ENCODE measurements at places on chromosomes 11 and 22.

DNA sequence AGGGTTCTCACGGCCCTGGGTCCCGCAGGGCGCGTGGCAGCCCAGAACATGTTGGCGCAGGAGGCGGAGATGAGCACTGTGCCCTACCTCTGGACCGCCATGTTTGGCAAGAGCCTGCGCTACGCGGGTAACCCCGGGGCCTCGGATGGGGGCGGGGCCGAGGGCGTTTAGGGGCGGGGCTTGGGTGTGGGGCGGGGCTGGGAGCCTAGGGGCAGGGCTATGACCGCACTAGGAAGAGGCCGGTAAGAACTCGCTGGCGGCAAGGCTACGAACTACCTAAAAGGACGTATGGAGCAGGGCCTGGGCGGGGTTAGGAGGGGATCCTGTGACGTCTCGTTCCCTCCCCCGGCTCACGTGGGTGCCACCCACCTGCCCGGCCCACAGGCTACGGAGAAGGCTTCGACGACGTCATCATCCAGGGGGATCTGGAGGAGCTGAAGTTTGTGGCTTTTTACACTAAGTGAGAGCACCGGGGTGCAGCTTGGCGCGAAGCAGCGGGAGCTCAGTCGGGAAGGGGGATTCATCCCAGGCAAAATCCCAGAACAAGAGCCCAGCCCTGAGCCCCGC lies 2.8 kb upstream of the LZTR1 start:
- DNase-seq: peak; percentile 80

- no peak for DNase-seq
Observed at GRCh38 chr11:64915376-64915887, 1.6 kb downstream of the ATG2A start.

- no peak for DNase-seq
Observed at GRCh38 chr11:8858808-8859207, 52.2 kb upstream of the AKIP1 start.

DNA sequence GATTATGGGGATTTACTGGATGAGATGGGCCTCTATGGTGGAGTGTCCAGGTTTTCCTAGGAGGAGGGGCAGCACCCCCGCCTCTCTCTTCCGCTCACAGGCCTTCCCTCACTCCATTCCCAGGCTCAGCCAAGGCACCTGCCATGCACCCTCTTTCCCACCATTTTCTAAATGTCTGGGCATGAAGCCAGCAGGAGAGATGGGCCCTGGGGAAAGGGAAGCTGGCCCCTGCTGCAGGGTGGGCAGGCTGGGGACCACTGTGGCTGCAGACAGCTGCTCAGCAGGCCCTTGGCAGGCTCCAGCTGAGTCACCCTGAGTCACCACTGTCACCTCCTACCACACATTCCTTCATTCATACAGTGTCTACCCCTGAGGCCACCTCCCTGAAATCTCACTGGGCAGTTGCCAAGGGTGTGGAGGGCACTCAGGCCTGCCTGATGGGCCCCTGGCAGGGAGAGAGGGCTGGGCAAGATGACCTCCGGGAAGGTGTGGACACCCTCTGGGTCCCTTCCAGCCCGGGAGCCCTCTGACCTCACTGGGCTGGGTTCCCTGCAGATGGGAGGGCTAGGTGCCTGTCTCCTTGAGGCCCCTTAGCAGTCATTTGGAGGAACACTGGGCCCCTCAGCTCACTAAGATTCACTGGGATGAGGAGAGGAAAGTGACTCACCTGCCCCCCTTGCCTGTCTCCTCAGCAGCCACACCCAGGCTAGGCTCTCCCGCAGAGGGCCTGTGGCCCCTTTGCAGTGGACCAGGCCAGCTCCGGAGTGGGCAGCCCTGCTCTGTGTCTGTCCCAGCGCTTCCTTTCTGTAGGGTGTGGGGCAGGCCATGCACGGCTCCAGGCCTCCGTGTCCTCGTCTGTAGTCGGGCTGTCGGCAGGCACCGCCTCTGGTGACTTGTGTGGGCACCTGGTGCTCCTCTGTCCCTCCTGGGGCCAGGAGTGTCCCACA lies 7.8 kb downstream of the MYEOV start:
- DNase-seq: peak; percentile 47

- no peak for DNase-seq
Observed at GRCh38 chr11:128375961-128376360, 211.4 kb downstream of the ETS1 start.

- no peak for DNase-seq
Observed at GRCh38 chr11:130457623-130458409, 9.4 kb downstream of the ADAMTS15 start.
